Left renal cortex interstitium (tissue), 4 donors: ENCODE measurements at places on chromosomes 13 and 19. TPM values are rescaled to one million over a fixed set of nuclear protein-coding genes. Genes with fewer than 3 reads are reported as not detected.

CA11 gene
- polyA plus RNA-seq, result 24.3 TPM

ZNF443 gene
- polyA plus RNA-seq, result 11.0 TPM

REEP6 gene
- polyA plus RNA-seq, result 23.5 TPM

SCN1B gene
- polyA plus RNA-seq, result 1.4 TPM

ZNF880 gene
- 19.1 TPM for polyA plus RNA-seq

DNA sequence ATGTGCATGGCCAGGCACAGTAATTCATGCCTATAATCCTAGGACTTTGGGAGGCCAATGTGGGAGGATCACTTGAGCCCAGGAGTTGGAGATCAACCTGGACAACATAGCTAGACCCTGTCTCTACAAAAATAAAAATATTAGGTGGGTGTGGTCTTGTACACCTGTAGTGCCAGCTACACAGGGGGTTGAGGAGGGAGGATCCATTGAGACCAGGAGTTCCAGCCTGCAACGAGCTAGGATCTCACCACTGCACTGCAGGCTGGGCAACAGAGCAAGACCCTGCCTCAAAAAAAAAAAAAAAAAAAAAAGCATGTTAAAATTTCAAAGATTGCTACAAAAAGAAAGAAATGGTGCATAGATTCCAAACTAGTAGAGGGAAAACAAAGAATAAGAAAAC lies 37.2 kb downstream of the LTBP4 start:
- DNase-seq, result no peak

DNA sequence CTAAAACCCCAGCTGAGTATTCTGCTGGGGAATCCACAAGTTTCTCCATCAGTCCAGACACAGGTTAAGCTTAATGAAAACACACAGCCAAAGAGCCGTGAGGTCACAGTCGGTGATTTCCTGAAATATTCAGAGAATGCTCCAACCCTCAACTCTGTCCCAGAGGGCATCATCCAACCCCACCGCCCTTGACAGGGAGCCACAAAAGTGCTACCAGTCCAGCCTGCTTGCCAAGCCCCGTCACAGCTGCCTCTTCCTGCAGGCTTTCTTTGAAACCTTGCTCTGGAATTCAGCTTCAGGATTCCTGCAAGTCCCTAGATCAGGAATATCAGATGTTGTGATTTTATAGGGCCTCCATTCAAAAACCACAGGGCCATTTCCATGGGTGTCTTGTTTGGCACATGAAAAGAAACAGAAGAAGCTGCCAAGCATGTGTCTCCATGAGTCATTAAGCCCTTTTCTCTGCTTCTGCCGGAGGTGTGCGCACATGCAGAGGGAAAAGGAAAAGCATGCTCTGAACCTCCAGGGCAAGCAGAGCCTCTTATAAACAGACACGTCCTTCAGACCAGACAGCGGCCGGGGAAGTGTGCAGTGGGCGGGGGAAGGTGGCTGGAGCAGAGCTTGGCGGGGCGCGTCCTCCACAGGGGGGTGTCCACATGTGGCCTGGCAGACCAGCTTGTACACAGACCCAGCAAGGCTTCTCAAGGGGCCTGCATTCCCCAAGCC lies 164.7 kb downstream of the KATNAL1 start:
- peak; percentile 41 for DNase-seq

DNA sequence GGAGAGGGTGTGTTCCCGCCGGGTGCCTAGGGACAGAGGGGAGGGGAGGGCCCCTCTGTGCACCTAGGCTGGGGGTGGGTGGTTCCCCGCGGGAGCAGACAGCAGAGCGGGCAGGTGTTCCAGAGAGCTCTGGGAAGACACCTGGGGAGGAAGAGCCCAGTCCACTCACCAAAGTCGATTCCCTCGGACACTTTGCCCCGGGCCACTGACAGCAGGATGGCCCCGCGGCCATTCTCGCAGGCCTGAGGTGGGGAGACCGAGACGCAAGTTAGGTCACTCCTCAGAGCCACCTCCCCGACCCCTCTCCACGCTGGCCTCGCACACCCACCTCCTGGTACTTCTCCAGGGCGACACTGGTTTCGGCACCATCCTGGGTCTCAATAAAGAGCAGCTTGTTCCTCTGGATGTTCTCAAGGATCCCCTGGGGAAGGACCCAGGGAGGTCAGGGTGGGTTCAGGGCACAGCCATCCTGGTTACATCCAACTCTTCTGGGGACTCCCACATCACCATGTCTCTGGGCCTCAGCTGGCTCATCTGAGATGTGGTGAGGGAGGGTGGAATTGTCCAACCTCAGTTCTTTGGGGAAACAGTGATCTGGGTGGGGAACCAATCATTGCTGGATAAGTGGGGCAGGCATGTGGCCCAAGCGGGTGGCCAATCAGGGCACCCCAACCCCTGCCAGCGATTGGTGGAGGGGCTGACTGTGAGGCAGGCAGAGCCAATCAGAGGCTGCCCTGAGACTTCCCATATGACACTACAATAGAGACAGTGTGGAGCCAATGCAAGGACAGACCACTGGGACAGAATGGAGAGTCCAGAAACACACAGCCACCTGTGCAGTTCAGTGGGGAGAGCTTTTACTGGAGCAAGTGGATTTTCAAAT lies 12.6 kb downstream of the KLC3 start:
- no peak for DNase-seq

DNA sequence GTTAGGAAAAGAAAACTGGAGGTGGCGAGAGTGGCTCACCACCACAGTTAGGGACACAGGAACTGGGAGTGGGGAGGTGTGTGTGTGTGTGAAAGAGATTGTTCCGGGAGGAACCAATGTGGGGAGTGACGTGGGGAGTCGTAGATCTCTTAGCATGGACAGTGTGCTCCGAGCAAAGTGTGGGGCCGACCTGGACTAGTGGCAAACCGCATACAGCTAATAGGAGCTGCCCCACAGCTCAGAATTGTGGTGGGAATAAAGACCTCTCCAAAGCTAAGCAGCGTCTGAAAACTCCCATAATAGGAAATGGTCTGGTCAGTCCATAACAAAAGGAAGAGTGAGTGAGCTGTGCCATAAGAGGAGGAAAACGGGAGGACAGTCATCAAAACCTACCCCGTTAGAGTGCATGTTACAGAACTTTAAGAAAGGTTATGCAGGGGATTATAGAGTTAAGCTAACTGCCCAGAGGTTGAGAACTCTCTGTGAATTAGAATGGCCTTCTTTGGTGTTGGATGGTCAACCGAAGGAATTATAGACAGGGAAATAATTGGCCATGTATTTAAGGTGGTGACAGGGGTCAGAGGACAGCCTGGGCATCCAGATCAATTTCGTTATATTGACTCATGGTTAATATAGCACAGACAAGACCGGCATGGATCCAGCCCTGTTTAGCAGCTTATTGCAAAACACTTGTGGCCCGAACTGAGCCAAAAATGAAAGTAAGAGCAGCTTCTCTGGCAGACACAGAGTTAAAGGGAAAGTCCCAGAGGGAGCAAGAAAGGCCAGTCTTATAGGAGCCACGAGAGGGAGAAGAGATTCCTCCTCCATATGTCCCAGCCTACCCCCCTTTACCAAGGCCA lies 8.9 kb upstream of the SLC15A1 start:
- DNase-seq, result no peak
